H1 (cell line): ENCODE measurements at places on chromosomes 16 and 17. TPM values are rescaled to one million over a fixed set of nuclear protein-coding genes. Genes with fewer than 3 reads are reported as not detected.
A peak's percentile ranks its signal among the peaks of the same experiment; 100 is the strongest.

The SNAI3 gene
- 13.3 and 15.8 TPM in 2 replicates for polyA plus RNA-seq

The OXLD1 gene
- 61.9 and 97.9 TPM in 2 replicates for polyA plus RNA-seq

The GFAP gene
- polyA plus RNA-seq = 1.5 and 2.4 TPM in 2 replicates

The CHD9NB gene
- polyA plus RNA-seq = 5.3 and 5.9 TPM in 2 replicates

GRCh38 chr17:18270046-18270931 is 9.8 kb downstream of the MIEF2 start:
- no peak for DNase-seq

DNA sequence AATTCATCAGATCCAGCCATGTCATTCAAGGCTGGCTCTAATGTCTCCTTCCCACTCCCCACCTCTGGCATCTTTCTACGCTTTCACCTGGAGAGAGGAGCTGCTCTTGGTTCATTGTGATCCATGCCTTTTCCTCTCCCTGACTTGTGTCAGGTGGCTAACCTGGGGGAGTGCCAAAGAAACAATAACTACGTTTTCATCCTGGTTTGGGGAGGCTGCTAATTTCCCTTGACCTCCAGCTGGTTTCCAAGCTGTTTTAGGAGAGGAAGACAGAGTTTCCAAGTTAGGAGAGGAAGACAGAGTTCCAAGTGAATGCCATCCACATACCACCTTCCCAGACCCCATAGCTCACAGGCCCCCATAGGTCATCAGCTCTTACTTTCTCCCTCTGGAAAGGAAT is 40.0 kb upstream of the HLF start:
- DNase-seq = no peak

DNA sequence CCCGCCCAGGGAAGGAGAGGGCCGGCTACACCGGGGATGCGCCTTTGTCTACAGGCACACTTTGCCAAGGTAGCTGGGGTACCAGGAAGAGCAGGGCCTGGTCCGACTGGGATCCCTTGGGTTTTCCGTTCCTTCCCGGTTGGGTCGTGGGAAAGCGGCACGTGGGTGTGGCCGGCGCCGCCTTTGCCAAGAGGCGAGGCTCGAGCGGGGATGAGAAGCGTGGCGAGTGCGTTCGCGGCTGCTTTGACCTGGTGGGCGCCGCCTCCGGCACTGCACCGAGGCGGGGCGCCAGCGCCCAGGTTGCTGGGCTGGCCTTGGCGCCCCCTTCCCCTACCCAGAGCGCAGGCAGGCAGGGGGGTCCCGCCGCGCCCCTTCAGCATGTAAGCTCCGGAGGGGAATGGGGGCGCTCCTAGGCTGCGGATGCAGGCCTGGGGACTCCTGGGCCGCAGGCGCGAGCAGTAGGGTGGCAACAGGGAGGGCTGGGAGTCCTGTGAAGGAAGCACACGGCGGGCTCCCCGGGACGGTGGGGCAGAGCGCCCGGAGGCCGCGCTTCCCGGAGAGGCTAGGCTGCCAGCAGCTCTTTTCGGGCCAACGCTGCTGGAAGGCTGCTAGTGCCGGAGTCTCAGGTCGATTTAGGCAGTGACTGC is 2.0 kb downstream of the HAS3 start:
- DNase-seq = peak; percentile 76

GRCh38 chr17:13311306-13311705 is 290.4 kb downstream of the HS3ST3A1 start:
- DNase-seq = no peak

- no peak for DNase-seq
Observed at GRCh38 chr16:75445298-75445697, 12.0 kb upstream of the CFDP1 start.

DNA sequence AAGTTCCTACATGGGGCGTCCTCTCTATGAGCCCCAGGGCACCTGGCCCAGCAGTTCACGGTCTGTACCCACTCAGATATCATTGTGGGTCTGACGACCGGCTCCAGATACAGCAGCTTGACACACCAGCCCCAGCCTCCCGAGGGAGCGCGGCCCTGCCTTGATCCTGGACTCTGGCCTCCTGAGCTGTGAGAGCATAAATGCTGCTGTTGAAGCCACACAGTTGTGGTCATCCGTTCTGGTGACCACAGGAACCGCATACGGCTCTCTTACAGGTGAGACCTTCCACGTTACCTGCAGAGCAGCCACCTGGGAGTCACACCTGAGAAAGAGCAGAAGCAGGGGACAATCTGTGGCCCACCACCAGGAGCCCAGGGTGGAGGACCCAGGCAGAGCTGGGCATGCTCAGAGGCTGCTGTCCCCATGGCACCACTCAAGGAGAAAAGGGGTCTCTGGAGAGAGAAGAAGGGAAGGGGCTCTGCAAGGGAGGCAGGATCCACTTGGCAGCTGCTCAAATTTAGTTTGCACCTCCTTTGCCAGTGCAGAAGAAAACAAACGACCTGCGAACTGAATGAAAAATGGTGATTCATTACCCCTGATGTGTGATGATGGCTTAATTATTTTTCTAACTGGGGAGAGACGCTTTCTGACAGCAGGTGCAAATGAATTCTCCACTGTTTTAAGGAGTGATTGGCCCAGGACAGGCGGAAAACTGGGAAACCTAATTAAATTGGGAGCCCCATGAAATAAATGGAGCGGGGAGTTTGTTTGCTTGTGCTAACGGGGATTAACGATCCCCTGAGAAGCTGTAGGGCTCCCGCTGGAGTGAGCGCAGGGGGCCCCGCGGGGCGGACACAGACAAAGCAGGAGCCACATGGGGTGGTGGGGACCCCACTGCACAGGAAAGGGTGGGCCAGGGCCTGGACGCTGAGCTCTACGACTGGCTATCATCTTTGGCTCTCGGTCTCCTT is 208.9 kb downstream of the RBFOX3 start:
- DNase-seq = no peak

- no peak for DNase-seq
Observed at GRCh38 chr16:89197633-89198416, 2.5 kb downstream of the SLC22A31 start.

DNA sequence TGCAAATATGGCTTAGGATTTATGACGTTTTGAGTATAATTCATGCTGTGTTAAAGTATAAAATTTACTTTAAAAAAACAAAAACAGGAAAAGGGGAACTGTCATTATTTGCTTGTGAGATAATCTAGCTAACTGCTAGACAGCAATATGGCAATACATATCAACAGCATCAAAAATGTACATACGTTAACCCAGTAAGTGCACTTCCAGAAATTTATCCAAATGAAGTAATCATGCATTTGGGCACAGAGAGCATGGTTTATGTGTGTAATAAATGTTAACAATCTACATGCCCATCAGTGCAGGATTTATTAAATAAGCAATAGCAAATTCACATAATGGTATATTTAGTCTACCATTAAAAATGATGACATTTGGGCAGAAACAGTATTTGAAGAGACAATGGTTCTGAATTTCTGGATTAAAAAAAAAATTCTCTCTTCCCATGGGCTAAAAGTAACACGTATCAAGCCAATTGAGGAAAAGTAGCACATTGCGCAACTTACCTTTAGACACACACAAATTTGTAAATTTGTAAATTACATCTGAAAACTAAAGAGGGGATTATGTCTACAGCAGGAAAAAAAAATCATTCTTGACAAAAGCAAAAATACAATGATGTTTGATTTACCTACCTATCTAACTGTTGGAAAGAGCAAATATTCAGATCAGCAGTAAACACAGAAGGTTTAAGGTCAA is 80.2 kb downstream of the CACNG1 start:
- DNase-seq = no peak

DNA sequence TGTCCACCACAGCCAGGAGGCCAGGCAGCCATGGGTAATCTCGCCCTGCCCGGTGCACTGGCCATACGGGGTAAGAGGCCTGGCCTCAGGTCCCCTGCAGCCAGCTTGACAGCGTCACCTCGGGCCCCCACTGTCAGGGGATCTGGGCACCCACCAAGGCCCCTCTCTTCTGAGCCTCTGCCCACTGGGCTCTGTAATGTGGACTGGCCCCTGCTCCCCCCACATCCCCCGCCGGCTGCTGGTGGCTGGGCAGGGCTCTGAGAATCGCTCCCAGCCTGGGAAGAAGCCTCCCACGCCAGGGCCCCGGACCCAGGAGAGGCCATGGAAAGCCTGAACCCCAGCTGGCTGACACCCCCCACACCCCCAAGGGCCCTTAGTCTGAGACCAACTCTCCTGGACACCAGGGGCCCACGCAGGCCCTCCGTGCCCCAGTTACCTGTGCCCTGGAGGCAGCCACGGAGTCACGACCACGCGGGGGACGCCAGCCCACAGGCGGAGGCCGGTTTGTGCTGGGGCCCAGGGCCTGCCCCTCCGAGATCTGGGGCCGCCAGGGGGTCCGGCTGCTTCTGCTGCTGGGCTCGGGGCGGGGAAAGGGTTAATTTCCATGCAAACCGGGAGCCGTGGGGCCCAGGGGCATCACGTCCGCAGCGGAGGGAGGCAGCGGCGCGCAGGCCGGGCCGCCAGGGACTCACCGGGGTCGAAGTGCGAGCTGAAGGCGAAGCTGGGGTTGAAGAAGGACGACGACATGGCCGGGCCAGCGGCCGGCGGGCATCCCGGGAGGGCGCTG is at the start of gene PVALEF:
Gene PVALEF (plus strand): TSS at position 262 of the 787 bp plus-strand sequence. CDS start 15,720 bp downstream, outside the sequence.
- peak; percentile 72 for DNase-seq

- no peak for DNase-seq
Observed at GRCh38 chr16:78843978-78844377, 744.5 kb downstream of the WWOX start.
